Stimulated activated CD4-positive, alpha-beta T cell treated with anti-CD3 and anti-CD28 coated beads, Interleukin-2, amount 100 ng/mL, for 48 hours (primary cell): ENCODE measurements at places on chromosomes 13 and 19.

DNA sequence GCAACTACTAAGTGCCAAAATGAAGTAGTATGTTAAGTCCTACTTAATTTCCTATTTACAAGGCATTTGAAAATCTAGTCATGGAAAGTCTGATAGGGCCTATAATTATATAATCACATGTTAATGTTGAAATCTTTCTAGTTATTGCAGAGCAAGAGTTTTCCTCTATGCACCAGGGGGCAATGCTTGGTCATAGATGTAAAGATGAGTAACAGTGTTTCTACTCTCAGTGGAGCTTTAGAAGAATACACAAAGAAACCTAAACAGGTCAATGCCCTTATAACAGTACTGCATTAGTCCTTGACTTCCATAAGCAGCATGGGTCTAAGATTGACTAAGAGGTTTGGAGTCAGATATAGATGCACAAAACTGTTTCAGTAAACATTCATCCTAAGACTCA is 218.7 kb downstream of the KCTD12 start:
- no peak for DNase-seq

DNA sequence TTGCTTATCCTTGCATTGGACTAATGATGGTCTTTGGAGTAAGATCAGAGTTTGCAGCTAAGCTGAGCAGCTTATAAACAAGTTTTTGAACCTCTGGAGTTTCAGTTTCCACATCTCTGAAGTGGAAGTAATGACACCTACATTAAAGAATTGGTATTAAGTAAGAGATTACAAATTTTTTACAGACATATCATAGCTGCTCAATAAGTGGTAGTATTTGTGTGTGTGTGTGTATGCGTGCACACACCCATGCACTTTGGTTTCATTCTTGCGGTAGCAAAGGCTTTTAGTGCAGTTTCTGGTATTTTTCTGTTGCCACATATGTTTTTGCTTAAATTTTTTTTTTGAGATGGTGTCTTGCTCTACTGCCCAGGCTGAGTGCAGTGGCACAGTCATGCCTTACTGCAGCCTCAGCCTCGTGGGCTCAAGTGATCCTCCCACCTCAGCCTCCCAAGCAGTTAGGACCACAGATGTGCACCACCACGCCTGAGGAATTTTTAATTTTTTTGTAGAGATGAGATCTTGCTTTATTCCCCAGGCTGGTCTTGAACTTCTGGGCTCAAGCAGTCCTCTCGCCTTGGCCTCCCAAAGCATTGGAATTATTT is 4.5 kb downstream of the NAA16 start:
- no peak for DNase-seq

- DNase-seq, result no peak
Observed at GRCh38 chr13:82220641-82221040, 1661.6 kb downstream of the SLITRK1 start.

- no peak for DNase-seq
Observed at GRCh38 chr13:93409001-93409400, 182.4 kb downstream of the GPC6 start.

GRCh38 chr13:99215184-99215830 is 14.7 kb downstream of the UBAC2 start:
- no peak for DNase-seq

- no peak for DNase-seq
Observed at GRCh38 chr13:34931572-34931971, 10.5 kb upstream of the NBEA start.

- no peak for DNase-seq
Observed at GRCh38 chr13:88456151-88456550, 785.0 kb downstream of the SLITRK5 start.

DNA sequence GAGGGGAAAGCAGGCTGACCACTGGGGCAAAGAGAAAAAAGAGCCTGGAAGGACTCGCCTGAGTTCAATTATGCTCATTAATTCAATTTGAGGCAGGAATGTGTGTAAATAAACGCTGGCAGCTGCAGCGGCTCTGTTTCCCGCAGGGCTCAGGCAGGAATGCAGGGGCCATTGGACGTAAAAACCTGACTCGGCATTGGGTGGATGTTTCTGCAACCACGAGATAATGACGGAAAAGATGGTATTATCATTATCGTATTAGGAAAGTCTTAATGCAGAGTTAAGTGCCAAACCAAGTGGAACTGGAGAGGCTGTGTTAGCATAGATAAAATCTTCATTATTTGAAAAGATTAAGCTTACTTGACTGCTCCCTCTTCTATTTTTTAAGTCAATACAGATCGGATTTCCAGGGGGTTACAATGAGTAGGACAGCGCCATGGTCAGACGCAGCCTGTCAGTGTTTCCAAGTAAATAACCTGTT is 169.8 kb downstream of the SHISA2 start:
- DNase-seq, result no peak

DNA sequence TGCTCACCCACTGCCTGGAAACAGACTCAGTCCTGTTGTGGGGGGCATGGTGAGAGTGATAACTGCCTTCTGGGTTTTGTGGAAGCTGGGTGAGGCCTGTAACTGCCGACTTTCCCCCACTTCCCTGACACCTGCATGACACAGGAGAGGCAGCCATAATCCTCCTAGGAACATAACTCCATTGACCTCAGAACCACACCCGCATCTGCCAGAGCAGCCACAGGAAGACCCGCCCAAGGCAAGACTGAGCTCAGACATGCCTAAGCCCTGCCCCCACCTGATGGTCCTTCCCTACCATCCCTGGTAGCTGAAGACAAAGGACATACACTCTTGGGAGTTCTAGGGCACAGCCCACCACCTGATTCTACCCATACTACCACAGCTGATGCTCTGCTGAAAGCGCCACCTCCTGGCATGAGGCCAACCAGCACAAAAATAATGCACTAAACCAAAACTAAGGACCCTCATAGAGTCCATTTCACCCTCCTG is 326.7 kb downstream of the RBM26 start:
- DNase-seq, result no peak

- DNase-seq, result no peak
Observed at GRCh38 chr19:43842007-43842406, 14.9 kb downstream of the ZNF283 start.

DNA sequence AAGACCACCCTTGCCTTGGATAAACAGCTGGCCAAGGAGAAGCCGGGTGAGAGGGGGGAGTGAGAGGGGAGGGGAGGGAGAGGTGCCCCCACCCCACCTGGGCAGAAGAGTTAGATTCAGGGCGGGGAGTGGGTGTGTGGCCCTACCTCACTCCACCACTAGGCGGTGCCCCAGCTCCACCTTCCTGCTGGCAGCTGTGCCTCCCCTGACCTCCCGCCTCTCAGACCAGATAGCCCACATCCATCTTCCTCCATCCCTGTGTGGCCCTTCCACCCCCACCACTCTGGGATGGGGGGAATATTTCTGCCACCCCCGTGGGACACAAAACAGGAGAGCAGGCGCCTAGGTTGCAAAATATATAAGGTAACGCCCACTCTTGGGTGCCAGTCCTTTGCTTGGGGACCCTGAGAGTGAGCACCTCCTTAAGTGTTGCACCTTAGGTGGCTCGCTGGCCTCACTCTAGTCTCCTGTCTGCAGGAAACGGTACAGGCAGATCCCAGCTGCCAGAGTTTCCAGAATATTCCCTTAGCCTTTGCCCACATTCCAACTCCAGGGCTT is 13.8 kb upstream of the EHD2 start:
- DNase-seq, result peak; percentile 48

DNA sequence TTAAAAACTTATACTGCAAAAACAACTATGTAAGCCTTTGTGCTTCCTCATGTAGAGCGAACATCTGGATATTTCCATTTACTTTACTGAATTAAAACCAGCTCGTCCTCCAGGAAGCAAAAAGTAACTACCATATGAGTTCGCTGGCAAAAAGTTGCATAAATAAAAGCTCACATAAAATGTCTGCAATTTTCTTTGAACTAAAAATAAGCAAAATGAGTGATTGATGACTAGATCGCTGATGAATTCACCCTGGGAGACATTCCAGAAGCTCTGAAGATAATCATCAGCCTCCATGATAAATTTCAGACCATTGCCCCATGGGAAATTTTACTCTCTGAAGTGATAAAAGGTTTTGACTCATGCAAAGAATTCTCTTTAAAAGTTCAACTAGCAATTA is 67.3 kb upstream of the SACS start:
- no peak for DNase-seq

- no peak for DNase-seq
Observed at GRCh38 chr19:39401070-39401548, 5.5 kb upstream of the ZFP36 start.

GRCh38 chr19:55643003-55643886 is at the start of gene ZNF581:
Gene ZNF581 (plus strand): TSS chr19:55643649. CDS start chr19:55644572, 923 bp downstream.
- peak; percentile 78 for DNase-seq
